ENCODE measurements at places on chromosomes 4 and X. TPM values are rescaled to one million over a fixed set of nuclear protein-coding genes. Genes with fewer than 3 reads are reported as not detected.

Gene HSFX3
- not detected for total RNA-seq

Gene KLKB1
- not detected for total RNA-seq

Gene NDST3
- not detected for total RNA-seq

Gene HPF1
- total RNA-seq: 26.5 TPM

Gene USP17L12
- not detected for total RNA-seq

Gene PAK3
- 0.90 TPM for total RNA-seq

Gene RBMXL3
- not detected for total RNA-seq

Gene TMPRSS11B
- not detected for total RNA-seq

Gene CCNB3
- total RNA-seq: 0.82 TPM

Gene USP27X
- 2.9 TPM for total RNA-seq

Gene HTR2C
- total RNA-seq: not detected

Gene MAGEB1
- total RNA-seq: not detected

Gene RRAGB
- 16.6 TPM for total RNA-seq

Gene RHOXF2B
- not detected for total RNA-seq

Gene ZNF630
- total RNA-seq: 2.0 TPM

Gene RHOXF1
- total RNA-seq: not detected

Gene UGT2A1
- not detected for total RNA-seq

Gene FAM184B
- total RNA-seq: not detected

Gene UGT2B10
- total RNA-seq: not detected

Gene CYBB
- not detected for total RNA-seq

Gene SLC39A8
- total RNA-seq: 14.7 TPM

Gene ADGRG4
- not detected for total RNA-seq

Gene CENPVL3
- not detected for total RNA-seq

Gene SPP1
- 0.72 TPM for total RNA-seq

Gene CAMK2D
- total RNA-seq: 378 TPM

Gene SSX2
- not detected for total RNA-seq

Gene TDO2
- 1.8 TPM for total RNA-seq

Gene CT55
- not detected for total RNA-seq

Gene RTL3
- total RNA-seq: not detected

Gene FGB
- total RNA-seq: not detected

Gene LARP1B
- total RNA-seq: 13.7 TPM

Gene POU3F4
- total RNA-seq: not detected

Gene TBC1D8B
- 17.3 TPM for total RNA-seq

Gene SPANXN3
- not detected for total RNA-seq

Gene BGN
- total RNA-seq: 133 TPM

Gene REPS2
- 1.7 TPM for total RNA-seq

Gene ABLIM2
- not detected for total RNA-seq

Gene GUCY2F
- not detected for total RNA-seq

Gene IL3RA
- total RNA-seq: 0.09 TPM

Gene BMP3
- not detected for total RNA-seq

Gene SSX2B
- not detected for total RNA-seq

Gene GDPD2
- not detected for total RNA-seq

Gene TMSB15C
- 3.3 TPM for total RNA-seq

Gene CFAP99
- total RNA-seq: not detected

Gene ARHGAP6
- 20.9 TPM for total RNA-seq

Gene ADH1A
- 0.27 TPM for total RNA-seq

Gene PCDH7
- total RNA-seq: 172 TPM

Gene HAUS3
- 28.0 TPM for total RNA-seq

Gene FAM13A
- 49.3 TPM for total RNA-seq

Gene SMR3B
- total RNA-seq: not detected

Gene KCTD8
- total RNA-seq: 1.1 TPM

Gene PARM1
- 0.63 TPM for total RNA-seq

Gene PAGE2
- not detected for total RNA-seq

Gene XKRX
- 0.36 TPM for total RNA-seq

Gene MID1IP1
- total RNA-seq: 54.9 TPM

Gene TEX13B
- not detected for total RNA-seq

Gene FGG
- not detected for total RNA-seq

Gene LDOC1
- total RNA-seq: 12.3 TPM

Gene TLR2
- not detected for total RNA-seq

Measured in fibroblast of the aortic adventitia (primary cell).